Stimulated activated CD4-positive, alpha-beta T cell treated with anti-CD3 and anti-CD28 coated beads, Interleukin-1b, Interleukin-23, amount 100 ng/mL, for 24 hours (primary cell): ENCODE measurements at places on chromosomes 1 and 21.

DNA sequence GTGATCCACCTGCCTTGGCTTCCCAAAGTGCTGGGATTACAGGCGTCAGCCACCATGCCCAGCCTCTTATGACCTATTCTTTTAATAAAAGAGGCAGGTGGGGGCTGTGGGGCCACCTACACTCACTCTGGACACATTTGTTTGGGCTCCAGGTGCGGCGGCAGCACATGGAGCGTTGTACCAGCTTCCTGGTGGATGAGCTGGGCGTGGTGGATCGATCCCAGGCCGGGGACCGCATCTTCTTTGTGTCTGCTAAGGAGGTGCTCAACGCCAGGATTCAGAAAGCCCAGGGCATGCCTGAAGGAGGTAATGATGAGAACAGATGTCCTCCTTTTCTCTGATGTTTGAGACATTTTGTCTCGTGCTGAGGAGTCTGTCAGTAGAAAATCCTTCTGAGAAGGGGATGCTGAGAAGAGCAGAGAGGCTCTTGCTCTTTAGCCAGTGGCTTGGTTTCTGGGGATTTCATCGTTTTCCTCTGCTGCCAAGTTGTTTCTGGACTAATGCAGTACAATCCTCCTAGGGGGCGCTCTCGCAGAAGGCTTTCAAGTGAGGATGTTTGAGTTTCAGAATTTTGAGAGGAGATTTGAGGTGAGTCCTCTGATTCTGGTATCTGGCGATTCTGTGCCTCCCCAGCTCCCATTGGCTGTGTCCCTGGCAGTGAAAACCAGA, 17.9 kb upstream of the MIIP start:
- no peak for DNase-seq

- no peak for DNase-seq
These were observed 123.9 kb downstream of the SMYD3 start for GRCh38 chr1:246383239-246383589.

GRCh38 chr21:40118527-40118926, 251.3 kb downstream of the PCP4 start:
- no peak for DNase-seq

DNA sequence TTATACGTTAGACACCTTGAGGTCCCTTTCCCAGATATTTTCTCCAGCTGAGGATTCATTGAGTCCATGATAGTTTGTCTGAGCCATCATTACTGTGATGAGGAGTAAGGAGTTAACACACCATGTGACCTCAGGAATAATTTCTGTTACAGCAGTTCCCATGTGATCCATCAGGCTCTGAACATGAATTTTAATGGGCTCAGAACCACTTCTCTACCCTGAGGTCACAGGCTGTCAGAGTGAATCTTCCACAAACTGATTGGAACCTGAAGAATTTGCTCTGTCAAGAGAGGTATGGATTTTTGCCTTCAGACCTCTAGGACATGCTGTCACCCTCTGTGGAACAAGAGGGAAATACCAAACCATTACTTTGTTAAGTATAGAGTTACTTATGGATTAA, 81.0 kb downstream of the NTMT2 start:
- DNase-seq: no peak

- no peak for DNase-seq
These were observed 57.0 kb upstream of the CACYBP start for GRCh38 chr1:174942547-174943255.

DNA sequence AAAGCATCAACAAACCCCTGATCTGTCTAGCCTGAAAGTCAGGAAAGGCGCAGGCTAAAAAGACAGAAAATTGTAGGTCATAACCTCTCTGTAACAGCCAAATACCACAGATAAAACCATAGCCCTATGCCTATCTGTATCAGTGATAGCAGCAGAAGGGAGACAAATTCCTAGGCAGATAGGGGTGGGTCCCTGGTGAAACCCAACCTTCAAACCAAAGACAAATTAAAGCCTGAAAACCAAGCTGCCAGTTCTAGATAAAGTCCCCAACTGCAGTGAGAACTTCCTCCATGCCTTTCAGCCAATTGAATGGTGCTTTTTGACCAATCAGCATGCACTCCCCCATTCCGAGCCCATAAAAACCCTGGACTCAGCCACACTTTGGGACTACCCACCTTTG, 115.3 kb downstream of the NTPCR start:
- no peak for DNase-seq

- no peak for DNase-seq
These were observed 7.6 kb upstream of the AADACL4 start for GRCh38 chr1:12636098-12636950.

DNA sequence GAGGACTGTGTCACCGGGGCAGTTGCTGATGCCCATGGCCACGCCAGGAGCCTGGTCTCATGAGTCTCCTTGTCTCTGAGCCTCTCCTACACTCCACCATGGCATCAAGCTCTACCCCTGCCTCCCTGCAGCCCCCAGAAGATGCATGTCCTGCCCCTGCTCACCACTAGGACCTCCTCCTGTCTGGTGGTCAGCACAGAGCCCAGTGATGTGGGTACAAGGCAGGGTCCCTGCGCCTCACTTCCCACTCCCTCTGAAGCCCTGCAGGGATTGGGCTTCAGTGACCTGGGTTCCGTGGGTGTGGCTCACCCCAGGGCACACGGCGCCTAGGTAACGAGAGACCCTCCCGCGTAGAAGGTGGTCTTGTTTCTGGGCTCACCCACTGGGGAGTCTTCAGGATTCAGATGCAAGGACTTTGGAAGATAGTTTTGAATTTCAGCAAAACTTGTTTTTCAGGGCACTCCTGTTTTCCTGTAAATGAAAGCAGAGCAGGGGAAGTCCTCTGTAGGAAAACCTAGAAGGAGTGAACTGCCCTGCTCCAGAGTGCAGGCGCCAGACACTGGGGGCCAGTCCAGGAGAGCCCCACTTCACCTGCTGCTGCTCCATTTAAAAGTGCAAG, 2.8 kb downstream of the COL18A1 start:
- DNase-seq: no peak

DNA sequence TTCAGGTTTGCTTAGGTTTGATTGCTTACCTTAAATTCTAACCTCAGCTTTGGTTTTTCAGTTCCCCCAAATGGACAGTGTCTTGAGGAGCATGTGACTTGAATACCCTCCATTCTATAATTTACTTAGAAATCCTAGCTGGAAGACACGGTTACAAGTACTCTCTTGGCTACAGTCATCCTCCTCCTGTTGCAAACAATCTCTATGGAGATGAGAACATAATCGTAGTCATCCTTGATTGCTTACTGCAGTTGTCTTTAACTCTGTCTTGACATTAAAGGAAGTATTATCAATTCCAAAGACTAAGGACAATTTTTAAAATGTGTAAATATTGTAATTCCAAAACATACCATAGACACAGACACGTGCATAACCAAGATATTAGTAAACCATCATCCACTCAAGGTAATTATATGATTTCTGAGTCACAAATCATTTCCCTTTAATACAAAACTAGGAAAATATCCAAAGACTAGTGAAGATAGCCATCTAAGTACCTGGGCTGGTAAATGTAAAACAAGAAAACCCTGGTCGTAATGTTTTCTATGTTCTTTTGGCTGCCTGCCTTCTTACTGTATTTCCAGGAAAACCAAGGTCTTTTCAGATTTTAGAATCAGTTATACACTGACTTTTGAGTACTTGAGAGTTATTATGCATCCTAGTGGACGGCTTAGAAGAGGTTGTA, 149.9 kb downstream of the CHRM3 start:
- DNase-seq: no peak

DNA sequence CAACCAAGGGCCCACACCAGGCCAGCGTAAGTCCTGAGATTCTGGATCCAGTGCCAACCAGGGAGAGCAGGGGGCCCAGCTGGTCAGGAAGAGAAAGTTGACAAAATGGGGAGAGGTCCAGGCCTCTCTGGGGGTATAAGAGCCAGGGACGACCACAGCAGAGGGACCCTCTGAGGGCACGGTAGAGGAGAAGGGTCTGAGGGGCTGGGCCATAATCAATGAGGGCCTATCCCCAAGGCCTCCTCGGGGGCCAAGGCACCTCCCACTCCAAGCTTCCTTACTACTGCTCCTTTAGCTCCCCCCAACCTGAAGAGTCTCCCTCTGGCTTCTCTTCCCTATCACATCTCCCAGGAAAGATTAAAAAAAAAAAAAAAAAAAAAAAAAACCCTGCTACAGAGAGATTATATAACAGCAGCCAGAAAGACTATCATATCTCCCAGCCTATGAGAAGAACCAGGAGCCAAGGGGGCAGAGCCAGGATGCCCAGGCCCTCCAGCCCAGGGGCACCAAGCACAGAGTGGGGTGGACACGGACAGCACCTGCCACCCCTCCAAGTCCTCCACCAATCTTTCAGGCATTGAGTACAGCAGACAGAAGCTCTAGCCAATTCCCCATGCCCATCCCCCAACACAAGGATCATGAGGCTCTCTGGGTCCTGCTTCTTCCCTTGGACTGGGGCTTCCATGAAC, 2.7 kb downstream of the MEF2D start:
- no peak for DNase-seq

- no peak for DNase-seq
These were observed 155.5 kb downstream of the KCNH1 start for GRCh38 chr1:210978316-210978973.

DNA sequence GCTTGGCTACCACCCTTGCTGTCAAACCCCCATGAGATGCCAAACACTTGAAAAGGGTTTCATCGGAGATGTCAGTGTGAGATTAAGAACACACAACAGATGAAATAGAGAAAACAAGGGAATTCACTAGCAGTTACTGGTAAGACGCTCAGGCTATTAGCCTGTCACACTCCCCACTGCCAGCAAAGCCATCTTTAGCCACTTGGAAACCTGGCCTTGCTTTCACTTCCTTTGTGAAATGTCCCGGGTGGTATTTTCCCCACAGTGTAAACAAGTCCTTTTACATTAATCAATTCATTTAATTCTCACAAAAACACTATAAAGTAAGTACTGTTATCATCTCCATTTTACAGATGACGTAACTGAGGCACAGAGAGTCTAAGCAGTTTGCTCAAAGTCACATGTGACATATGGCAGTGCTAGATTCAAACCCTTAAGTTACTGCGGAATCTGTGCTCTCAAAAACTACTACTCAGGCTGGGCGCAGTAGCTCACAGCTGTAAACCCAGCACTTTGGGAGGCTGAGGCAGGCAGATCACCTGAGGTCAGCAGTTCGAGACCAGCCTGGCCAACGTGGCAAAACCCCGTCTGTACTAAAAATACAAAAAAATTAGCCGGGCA, 32.7 kb upstream of the KHDRBS1 start:
- no peak for DNase-seq

GRCh38 chr1:208303743-208304712, 59.8 kb upstream of the PLXNA2 start:
- no peak for DNase-seq

DNA sequence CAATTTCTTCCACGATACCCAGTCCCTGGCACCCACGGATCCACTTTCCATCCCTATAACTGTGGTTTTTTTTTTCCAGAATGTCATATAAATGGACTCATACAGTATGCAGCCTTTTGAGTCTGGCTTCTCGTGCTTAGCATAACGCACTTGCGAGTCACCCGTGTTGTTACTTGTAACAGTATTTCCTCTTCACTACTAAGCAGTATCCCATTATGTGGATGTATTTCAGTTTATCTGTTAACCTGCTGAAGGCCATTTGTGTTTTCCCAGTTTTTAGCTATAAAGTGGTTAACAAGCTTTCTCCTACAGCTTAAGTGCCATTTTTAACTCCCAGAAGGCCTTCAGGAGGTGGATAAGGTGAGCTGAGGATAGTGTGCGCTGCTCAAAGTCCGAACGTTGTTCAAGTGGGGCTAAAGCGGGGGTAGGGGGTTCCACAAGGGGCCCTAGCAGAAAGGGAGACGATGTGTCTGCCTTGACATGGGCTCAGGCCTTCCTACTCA, 829 bp downstream of the ADAR start:
- no peak for DNase-seq

DNA sequence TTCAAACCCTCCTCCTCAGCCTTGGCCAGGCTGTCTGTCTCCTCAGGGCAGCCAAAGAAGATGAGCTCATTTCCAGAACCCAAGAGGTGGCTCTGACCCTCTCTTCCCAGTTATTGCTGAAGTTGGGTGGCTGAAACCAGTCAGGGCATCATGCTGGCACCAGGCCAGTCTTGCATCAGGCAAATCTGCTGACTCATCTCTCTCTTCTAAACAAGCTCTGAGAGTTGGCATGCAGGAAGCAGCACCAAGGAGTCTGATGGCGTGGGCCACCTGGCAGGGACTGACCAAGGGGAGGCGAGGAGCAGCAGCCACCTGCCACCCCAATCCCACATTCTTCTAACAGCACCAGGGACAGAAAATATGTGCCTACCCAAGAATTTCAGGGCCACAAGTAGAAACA, 104.8 kb upstream of the ATP1A1 start:
- no peak for DNase-seq

- no peak for DNase-seq
These were observed 181.2 kb upstream of the GALNT2 start for GRCh38 chr1:229885568-229886495.

- DNase-seq: no peak
These were observed 239.2 kb downstream of the ATG4C start for GRCh38 chr1:63023171-63023570.

- no peak for DNase-seq
These were observed 3.1 kb upstream of the UBE2G2 start for GRCh38 chr21:44804762-44805161.

DNA sequence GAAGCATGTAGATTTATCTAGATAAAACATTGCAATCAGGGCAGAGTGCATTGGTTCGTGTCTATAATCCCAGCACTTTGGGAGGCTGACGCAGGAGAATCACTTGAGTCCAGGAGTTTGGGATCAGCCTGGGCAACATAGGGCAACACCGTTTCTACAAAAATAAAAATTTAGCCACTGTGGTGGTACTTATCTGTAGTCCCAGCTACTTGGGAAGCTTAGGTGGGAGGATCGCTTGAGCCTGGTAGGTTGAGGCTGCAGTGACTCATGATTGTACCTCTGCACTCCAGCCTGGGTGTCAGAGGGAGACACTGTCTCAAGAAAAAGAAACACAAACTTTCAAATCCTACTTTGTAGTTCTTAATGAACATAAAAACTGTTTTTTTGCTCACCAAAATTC, 64.2 kb upstream of the RCC1 start:
- DNase-seq: no peak

DNA sequence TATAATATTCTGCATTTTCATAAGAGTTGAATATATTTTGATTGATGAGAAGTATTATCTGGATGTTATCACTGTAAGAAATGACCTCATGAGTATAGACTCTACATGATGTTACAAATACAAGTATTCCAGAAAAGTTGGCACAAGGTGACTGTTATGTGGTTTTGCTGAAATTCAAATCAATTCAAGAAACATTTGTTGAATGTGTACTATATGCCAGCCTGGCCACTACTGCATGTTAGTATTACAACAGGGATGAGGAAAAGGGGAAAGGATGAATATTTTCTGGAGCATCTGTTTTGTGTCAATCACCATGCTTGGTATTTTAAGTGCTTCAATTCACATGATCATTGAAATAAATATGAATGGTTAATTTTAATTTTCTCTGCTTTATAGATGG, 250.9 kb upstream of the PBX1 start:
- no peak for DNase-seq

- no peak for DNase-seq
These were observed 144.9 kb upstream of the SOD1 start for GRCh38 chr21:31514598-31514997.

- no peak for DNase-seq
These were observed 178.8 kb downstream of the FGGY start for GRCh38 chr1:59475737-59476136.

GRCh38 chr1:76868154-76868882, 1.0 kb downstream of the ST6GALNAC5 start:
- DNase-seq: no peak
